ENCODE measurements at places on chromosomes 6 and 20.

DNA sequence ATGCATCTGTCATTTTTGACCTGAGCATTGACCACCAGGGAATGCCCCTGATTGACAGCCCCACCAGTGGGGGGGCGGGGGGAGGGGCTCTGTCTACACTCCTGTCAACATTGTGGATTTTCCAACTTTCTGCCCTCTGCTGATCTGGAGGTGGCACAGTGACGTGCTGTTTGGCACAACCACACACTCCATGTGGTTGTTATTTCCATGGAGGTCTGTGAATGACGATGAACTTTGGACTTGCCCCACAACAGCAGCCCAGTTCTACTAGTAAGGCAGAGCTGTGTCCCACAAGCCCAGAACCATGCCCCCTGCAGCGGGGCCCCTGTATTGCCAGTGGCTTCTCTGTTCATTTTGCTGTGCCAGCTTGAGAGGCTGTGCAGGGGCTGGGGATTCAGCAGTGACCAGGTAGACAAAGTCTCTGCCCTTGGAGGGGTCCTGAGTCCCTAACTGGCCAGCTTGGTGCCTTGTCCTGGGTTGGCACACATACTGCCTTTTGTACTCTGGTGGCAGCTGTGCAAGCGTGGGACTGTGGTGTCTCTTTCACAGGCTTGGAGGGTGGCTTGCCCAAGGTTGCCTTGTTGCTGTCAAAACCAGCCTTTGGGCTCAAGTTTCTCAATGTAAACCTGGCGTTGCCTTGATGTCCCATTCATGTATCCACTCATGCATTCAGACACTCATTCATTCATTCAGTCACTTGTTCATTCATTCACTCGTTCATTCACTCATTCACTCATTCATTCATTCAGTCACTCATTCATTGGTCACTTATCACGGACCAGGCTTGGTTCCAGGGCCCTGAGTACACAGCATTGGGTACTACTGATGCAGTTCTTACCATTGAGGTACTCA is 108.5 kb downstream of the SYCP2 start:
- DNase-seq, result no peak

DNA sequence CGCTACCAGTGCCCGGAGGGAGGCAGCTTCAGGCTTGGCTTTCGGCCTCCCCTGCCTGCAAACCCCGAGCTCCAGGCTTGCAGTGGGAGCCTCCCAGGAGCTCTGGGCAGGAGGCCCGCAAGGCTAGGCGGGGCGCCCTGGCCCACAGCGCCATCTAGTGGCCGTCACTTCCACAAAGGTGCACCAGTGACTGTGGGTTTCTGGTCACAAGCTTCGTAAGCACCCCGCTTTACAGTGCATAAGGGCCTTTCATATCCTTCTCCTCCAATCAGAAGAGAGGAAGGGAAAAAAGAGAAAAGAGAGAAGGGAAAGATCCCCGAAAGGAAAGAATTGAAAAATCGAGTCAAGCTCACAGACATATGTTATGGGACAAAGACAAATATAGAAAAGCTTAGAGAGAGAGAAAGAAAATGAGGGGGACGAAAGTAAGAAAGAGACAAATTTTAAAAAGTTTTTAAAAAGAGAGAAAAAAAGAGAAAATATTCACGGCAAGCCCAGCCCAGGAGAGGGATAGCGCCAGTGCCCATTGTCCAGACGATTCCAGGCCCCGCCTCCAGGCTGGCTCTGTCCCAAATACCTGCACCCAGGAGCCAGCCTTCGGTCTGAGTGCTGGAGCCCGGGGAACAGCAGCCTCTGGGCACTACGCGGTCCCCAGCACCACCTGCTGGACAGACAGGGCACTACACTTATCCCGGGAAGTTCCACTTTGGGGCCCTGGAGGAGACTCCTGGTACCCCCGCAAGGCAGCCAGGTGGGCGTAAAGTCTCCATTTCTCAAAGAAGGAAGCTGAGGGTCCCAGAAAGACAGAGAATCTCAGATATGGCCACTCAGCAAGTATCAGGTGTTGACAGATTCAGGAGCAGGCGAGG is 207.1 kb downstream of the PREX1 start:
- peak; percentile 90 for DNase-seq

DNA sequence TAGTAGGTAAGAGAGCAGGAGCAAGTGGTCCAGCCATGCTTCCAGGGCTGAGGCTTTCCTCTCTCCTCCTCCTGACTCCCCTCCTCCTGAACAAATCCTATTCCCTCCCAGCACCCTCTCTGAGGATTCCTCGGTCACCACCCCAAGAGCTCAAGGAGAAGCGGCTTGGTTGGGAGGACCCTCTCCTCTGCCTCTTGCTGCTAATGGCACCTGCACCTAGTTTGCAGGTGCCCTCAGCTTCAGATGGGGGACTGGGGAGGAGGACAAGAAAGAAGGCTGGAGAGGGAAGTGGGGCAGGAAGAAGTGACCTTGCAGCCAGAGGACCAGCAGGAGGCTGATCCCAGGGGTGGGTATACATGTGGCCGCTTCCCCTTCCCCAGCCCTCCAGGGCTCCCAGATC is 17.5 kb downstream of the NCR2 start:
- no peak for DNase-seq

- peak; percentile 75 for DNase-seq
Measured at GRCh38 chr20:57224641-57225138, 41.8 kb downstream of the BMP7 start.

DNA sequence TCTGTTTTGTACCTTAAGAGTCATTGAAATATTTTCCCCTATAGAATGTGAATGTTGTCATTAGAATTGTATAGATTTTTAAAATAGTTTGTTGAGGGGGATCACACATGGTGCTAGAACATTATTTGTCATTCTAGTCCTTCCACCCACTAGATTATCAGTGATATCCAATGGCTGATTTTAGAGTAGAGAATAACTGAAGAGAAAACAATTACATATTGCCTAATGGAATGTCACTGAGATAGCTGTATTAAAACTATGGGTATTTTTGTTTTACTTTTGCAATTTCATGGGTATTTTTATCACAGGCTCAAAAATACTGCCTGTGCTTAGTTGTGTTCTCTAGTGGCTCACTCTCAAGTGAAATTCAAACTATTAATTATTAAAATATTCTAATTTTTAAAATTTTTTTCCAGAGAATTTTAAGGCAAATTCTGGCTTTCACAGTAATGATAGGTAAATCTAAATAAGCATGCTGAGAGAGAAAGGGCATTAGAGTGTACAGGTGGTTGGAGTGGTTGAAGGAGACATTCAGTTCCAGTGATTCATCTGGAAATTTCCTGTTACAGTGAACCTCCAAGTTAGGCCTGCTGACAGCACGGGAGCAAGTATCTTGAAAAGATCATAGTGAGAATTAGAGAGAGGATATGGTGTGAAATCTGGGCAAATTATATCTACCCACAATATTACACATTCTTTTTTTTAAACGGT is 399.6 kb downstream of the NKAIN2 start:
- DNase-seq, result no peak

GRCh38 chr6:79824202-79824601 is 123.2 kb downstream of the ELOVL4 start:
- no peak for DNase-seq

DNA sequence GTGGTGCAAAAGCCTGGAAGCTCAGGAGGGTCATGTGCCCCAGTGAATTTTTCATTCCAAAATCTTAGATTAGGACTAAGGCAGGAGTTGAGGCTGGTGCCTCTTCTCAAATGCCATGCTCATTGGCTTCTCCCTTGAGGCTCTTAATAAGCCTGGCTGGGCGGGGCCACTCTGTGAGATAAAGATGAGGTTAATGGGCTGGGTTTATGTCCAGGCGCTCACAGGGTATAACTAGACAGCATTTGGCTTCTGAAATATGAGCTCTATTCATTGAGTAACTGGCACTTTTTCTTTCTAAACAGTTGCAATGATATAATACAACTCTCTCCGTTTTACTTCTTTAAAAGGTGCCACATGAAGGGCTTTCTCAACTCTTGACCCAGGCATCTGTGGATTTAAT is 156.3 kb downstream of the SCML4 start:
- DNase-seq, result no peak

- DNase-seq, result no peak
Measured at GRCh38 chr6:43510827-43511163, 649 bp upstream of the LRRC73 start.

DNA sequence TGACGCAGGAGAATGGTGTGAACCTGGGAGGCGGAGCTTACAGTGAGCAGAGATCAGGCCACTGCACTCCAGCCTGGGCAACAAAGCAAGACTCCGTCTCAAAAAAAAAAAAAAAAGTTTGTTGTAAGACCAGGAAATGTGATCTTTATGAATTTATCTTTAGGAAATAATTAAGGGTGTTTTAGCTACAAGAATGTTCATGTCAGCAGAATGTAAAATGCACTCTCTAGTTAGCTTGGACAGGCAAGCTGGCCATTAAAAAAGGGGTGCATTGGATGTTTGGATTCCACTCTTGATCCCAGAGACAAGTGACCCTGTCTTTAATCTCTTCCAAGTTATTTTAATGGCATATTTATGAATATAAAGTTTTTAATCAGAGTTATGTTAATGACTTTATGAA is 19.6 kb downstream of the ENPP3 start:
- DNase-seq, result no peak

DNA sequence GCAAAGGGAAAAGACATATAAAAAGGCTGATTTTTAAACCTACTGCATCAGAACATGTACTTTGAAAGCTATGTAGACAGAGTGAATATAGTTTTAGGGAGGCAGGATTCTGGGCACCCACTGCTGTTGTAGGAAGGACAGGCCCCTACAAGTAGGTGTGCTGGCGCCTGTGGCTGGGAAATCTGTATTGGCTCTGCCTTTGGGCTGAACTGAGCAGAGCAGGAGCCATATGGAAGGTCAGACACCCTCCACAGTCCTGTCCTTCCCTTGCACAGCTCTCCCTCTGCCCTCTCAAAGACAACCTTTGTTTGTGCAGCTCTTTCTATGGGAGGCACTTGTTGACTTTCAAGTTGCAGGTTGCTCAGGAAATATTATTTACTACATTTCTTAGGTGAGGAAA is 18.4 kb upstream of the ULBP3 start:
- DNase-seq, result no peak

Measured in muscle of arm (tissue), 14 donors.